Stimulated activated CD4-positive, alpha-beta T cell treated with anti-CD3 and anti-CD28 coated beads, TNF-alpha, amount 100 ng/mL, for 48 hours (primary cell): ENCODE measurements at places on chromosomes 12 and 14.

DNA sequence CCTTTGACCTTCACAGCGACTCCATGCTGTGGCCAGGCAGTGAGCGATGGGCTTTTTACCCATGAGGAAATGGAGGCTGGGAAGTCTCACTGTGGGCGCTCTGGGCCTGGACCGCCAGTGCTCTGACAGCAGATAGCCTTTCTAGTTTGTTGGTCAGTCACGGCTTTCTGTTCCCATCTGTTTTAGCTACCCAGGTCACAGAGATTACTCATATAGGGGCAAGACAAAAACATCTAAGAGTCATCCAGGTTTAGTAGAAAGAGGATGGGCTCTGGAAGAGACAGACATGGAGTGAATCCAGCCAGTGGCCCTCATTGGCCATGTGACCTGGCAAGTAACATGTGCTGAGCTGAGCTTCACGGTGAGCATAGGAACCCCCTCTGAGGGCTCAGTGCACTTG is 68.6 kb downstream of the MARK3 start:
- no peak for DNase-seq

DNA sequence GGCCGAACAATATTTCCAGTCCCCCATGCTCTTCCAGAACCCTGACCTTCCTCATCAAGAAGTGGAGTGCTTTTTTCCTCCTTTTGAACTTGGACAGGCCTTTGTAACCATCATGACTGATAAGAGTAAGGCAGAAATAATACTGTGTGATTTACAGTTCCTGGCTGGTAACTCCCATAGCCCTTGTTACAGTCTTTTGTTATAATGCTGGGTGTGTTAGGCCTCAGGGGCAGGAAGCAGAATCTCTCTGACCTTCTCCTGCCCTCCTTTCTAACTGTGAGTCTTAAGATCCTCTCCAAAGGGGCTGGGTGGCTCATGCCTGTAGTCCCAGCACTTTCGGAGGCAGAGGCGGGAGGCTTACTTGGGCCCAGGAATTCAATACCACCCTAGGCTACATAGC is 59.5 kb downstream of the BCAT1 start:
- DNase-seq, result no peak

GRCh38 chr14:41146391-41146790 is 460.3 kb upstream of the LRFN5 start:
- DNase-seq, result no peak

GRCh38 chr12:63387771-63388170 is 236.8 kb upstream of the AVPR1A start:
- no peak for DNase-seq

DNA sequence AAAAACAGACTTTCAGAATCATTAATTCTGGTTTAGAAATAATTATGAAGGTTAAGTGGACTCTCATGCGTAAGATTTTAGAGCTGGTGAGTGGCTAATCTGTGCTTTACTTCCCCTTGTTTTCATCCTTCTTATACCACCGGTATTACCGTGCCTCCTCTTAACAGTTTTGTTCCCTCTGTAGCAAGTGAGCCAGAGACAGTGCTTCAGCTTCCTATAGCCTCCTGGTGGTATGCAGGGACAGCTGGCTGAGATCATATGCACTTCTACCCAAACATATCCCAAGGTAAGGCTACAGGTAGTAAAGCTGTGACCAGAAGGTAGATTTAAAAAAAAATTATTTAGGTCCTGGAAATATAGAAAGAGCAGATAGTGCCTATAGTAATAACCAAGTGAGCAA is 55.2 kb downstream of the PDE3A start:
- DNase-seq, result no peak

GRCh38 chr14:45716572-45716971 is 463.6 kb upstream of the MIS18BP1 start:
- DNase-seq, result no peak

- DNase-seq, result no peak
Observed at GRCh38 chr14:103354141-103354540, 20.1 kb downstream of the EIF5 start.

DNA sequence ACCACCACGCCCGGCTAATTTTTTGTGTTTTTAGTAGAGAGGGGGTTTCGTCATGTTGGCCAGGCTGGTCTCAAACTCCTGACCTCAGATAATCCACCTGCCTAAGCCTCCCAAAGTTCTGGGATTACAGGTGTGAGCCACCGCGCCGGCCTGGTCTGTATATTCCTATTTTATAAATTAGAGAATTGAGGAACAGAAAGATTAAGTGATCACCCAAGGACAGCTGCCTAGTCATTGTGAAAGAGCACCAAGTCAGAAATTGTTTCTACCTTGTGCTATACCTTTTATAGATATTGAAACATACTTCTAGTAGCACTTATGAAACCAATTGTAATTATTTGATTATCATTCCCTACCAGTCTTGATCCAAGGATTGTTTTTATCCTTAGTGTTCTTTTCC is 1.9 kb downstream of the KNTC1 start:
- DNase-seq, result no peak

GRCh38 chr12:94721173-94721572 is 70.8 kb upstream of the TMCC3 start:
- no peak for DNase-seq

GRCh38 chr12:32419520-32419960 is 20.2 kb downstream of the FGD4 start:
- no peak for DNase-seq

DNA sequence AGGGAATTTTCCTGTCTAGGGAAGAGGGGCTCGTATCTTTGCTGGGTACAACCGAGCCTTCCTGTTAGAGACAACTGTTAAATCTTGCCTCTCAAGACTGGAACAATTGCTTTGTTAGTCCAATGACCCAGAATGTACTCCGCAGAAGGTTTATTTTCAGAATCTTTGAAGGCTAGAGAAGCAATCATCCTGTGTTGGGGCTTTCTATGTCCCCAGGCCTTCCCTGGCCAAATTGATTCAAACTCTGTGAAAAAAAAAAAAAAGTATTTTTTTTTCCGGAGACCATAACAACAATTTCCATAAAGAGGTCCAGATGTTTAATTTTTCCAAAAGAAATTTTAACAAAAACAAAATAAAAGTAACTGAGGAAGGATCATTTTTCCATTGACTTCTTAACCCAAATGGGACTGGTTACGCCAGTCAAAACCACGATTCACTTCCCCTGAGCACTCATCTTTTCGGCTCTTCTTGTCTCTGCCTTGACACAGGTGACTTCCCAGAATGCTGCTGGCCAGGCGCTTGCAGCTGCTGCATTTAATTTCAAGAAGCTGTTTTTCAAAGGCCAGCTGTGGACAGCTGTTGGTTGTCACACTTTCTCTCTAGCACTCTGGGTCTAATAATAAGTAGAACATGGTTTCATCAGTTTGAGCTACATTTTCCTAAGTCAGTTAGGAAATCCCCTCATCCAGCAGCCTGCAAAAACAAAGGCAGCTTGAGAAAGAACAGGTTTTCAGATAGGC is 81.6 kb upstream of the MANSC4 start:
- DNase-seq, result no peak

GRCh38 chr12:92550254-92550653 is 152.5 kb upstream of the PLEKHG7 start:
- DNase-seq, result no peak

DNA sequence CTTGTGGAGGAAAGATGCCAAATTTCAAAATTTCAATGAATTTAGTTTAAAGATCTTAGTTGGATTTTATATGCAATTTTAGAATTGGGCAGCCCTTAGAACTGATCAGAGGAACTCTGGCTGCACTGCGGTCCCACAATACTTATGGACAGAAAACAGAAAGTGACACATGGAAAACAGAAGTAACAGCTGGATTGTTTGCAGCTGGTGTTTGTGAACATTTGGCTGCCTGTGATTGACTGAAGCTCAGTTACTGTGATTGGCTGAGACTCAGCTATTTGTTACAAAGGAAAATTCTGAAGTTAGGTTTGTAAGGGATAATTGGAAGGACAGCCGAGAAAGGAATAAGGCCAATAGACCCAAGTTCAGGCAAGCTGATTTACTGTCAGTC is 10.0 kb upstream of the KRT86 start:
- DNase-seq, result no peak

DNA sequence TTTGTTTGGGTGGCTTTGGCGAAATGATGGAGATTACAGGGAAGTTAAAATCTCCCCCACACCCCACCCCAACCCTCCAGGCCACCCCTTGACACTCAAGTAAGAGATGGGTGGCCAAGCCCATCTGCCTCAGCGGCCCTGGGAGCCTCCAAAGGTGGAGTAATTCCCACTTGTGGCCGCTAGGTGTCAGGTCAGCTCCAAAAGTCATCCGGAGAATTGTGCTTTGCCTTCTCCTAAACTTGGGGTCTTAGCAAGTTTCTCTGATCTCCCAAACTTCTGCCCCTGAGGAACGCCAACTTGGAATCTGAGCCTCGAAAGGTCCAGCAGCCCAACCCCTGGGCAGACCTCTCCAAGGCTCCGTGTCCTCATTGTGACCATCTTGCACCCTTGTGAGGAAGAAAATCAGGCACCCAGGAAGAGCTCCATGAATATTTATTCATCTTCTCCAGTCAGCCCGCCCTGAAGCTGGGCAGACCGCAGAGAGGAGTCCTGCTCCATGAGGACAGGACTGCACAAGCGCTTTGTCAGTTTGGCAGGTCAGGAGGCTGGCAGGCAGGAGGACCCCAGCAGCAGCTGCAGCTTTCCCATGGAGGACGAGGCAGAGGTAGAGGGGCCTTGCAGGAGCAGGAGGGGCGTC is 46.7 kb downstream of the LRRC74A start:
- peak; percentile 53 for DNase-seq

DNA sequence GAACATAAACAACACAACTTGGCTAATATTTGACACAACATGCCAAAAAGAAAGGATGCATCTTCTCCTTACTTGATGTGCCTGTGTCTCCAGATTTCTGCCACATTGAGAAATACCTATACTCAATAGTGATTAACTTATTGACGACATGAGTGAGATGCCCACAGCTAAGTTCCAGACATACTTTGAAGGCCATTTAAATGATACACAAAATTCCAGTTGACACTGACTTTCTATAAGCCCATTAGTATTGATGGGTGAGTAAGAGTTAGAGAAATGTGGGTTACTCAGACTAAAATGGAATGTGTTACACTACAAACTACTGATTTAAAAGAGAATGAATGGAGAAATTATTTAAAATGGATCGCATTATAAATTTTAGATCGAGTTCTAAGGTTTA is 838.2 kb upstream of the MGAT4C start:
- DNase-seq, result no peak

DNA sequence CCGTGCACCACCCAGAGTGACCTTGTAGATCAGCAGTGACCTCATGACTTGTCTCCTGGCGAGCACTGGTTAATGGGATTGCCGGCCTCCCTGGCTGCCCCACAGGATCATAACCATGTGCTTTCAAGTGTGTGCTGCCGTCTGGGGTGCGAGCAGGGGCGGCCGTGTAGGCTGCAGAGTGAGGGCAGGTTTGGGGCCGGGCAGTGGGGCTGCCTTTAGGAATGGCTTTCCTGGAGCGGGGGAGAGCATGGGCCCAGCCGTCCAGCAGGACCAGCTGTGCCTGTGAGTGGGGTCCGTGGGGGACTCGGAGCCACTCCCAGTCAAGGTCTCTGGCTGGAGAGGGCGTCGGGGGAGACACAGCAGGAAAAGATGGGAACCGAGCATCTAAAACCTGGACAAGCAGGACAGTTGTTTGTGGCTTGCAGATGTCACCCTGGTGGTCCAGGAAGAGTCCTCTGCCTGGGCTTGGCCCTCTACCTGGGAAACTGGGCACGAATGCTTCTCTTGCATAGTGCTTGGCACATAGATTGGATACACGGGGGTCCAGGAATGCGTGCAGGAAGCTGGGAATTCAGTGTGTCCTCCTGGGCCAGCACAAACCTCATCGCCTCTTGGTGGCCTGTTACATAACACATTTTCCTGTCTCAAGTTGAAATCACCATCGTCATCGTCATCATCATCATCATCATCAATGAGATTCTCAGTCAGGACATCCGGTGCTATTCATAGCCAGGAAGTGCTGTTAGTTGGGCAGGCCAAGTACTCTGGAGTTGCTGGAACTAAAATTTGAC is 96.0 kb downstream of the ADGRD1 start:
- DNase-seq, result no peak

- no peak for DNase-seq
Observed at GRCh38 chr12:71950819-71951218, 12.2 kb downstream of the TPH2 start.
